GM04504 (cell line): ENCODE measurements at places on chromosomes 2 and 18.

DNA sequence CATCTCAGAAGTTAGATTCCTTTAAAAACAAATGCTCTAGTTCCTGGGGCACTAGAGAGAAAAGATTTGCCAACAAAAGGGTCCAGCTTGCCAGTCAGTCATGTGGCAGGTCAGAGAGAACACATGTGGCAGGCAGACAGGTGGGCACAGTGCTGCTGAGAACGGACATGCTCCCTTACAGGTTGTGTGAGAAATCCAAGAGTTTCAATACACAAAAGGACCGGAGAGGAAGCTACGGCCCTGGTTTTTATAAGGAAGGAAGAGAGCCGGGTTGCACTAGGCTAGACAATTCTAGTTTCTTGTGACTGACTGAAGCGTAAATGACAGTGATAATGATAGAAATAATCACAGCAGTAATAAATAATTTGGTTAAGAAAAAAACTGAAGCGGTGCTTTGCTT is 18.3 kb downstream of the CDC42EP3 start:
- no peak for DNase-seq

- DNase-seq: no peak
Measured at GRCh38 chr2:122955776-122956175, 1069.3 kb upstream of the CNTNAP5 start.

DNA sequence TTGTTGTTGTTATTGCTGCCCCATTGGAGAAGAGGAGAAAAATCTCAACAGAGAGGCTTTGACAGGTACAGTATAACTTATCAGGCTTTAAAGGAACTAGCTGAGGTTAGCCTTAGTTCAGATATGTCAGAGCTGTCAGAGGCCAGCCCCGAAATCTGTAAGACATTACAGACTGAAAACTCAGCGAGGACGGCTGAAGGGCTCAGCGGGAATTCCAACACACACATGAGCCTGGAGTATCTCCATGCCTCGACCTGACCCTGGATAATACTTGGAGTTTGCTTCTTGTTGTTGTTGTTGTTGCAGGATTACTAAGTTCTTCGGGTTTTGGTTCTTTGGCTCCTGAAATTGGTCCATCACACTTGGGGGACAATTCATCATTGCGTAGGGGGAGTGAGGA is 166.9 kb downstream of the MIB1 start:
- no peak for DNase-seq

- DNase-seq: no peak
Measured at GRCh38 chr2:172256886-172257285, 154.2 kb upstream of the DLX2 start.

DNA sequence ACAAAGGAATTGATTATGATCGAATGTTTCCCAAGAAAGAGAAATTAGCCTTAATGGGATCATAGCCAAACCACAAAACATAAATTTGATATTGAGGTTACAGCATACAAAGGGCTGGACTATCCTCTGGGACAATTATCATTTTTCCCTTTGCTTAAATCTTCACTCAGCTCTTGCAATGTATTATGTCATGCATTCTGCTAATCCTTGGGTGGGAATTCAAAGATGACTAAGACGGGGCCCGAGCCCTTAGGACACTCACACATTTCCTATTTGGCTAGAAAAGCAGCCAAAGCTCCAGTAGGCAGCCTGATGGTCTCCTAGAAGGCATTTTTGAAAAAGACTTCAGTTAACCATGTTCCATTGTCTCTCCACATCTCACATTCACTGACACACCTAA is 17.2 kb upstream of the NMI start:
- peak; percentile 78 for DNase-seq

DNA sequence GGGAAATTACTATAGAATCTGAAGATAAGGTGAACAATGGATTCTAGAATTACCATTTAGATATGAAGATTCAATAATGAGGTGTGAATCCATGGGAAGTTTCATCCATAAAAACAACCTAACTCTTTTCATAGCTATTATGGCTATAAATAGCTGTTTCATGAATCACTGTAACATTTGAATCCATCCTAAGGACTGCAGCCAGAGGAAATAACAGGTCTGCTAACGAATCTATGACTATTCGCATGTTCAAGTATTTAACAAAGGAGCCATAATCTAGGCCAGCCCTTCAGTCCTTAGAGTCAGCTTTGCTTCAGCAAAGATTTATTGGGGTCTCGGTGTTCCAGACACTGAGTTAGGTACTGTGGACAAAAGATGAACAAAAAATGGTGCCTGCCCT is 87.1 kb downstream of the MYOM1 start:
- DNase-seq: no peak

DNA sequence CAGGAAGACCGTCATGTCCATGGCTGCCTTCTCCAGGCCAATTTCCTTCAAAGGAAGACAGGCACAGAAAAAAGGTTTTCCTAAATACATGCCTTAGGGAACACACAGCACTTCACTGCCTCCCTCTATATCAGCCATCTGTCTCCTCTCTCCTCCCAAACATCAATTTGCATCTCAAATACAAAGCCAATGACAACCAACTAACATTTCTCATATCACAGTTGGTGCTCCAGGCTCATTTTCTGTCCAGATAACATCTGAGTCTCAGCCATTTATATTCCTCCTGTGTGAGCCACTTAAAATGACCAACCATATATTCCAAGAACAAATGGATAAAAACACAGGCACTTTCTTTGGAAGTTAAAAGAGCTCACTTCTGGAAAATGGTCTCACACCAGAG is 62.5 kb upstream of the ACAA2 start:
- no peak for DNase-seq

- DNase-seq: no peak
Measured at GRCh38 chr2:46470114-46470628, 9.2 kb upstream of the TMEM247 start.

DNA sequence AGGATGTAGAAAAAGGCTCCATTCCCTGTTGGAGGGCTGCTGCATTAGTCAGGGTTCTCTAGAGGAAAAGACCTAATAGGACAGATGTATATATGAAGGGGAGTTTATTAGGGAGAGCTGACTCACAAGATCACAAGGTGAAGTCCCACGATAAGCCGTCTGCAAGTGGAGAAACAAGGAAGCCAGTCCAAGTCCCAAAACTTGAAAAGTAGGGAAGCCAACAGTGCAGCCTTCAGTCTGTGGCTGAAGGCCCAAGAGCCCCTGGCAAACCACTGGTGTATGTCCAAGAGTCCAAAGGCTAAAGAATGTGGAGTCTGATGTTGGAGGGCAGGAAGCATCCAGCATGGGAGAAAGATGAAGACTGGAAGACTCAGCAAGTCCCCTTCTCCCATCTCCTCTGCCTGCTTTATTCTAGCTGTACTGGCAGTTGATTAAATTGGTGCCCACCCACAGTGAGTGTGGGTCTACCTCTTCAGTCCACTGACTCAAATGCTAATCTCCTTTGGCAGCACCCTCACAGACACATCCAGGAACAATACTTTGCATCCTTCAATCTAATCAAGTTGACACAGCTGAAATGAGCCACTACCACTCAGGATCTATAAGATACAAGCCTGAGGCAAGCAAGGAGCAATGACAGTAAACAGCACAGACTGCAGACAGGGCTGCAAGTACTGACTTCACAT is 30.0 kb upstream of the ATG16L1 start:
- no peak for DNase-seq

- peak; percentile 4 for DNase-seq
Measured at GRCh38 chr2:119011162-119011909, 69.3 kb downstream of the MARCO start.

DNA sequence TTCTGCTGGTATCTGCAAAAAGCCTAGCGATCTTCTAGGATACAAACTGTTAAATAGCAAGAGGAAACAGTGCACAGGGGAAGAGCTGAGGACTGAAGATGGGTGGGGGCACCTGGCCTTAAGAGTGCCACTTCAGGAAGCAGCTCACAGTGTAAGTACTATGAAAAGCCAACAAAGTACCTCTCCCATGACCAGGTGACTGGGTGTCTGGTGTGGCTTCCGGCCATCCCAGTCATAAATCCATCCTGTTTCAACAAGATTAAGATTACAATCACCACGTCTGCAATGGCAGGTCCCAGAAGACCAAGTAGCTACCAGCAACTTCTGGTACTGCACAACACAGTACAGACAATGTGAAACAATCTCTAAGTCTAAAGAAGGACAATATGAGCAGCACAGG is 15.9 kb downstream of the ERFE start:
- DNase-seq: no peak

GRCh38 chr2:218035463-218036100 is 32.8 kb upstream of the TNS1 start:
- no peak for DNase-seq

DNA sequence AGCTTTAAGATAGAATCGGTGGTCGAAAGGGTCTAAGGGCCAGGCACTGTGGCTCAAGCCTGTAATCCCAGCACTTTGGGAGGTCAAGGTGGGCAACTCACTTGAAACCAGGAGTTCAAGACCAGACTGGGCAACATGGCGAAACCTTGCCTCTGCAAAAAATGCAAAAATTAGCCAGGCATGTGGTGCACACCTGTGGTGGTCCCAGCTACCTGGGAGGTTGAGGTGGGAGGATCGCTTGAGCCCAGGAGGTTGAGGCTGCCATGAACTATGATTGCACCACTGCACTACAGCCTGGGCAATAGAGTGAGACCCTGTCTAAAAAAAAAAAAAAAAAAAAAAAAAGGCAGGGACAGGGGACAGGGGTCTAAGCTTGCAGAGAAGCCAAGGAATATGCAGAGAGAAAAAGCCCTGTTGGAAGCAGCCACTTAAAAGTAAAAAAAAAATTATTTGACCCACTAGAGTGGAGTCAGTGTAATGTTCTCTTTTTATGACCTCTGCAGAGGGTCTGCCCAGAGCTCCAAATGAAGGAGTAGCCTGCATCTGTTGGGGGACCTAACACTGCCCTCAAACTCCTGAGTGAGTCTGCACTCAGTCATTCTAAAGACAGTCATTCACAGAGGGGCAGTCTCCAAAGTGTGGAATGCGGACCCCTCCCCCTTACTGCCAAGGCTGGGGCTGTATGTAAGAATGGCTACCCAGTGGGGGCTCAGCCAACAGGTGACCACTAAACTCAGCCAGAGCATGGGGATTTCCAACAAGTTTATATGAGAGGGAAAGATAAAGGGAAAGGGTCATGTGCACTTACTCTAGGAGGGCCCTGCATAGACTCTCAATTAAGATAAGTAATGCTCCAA is 118.5 kb upstream of the CDCA7 start:
- DNase-seq: no peak

DNA sequence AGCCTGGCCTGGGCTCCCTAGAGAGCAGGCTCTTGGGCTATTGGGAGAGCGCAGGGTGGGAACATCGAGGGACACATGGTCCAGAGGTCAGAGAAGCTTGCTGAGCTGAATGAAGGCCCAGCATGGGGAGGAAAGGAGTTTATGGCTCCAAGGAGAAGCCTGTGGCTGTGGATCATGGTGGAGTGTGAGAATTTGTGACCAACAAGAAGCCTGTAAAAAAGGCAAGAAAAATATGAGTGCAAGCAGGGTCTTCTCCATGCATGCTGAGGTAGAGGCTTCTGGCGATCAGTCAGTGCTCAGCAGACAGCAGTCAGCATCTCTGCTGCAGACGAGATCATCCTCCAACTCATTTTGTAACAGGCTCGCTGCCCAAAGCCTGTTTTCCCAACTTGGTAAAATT is 1.3 kb upstream of the SCYGR3 start:
- DNase-seq: no peak

GRCh38 chr2:74399785-74400184 is 19.7 kb upstream of the DCTN1 start:
- no peak for DNase-seq

- DNase-seq: no peak
Measured at GRCh38 chr2:157459486-157459885, 15.6 kb upstream of the CYTIP start.

GRCh38 chr2:217853301-217853881 is 149.4 kb downstream of the TNS1 start:
- DNase-seq: peak; percentile 65
